ENCODE measurements at places on chromosomes 11 and 22.

GRCh38 chr11:61771985-61772455 lies 19.6 kb downstream of the MYRF start:
- no peak for DNase-seq

- no peak for DNase-seq
Measured at GRCh38 chr11:65169164-65169641, 830 bp upstream of the SPDYC start.

DNA sequence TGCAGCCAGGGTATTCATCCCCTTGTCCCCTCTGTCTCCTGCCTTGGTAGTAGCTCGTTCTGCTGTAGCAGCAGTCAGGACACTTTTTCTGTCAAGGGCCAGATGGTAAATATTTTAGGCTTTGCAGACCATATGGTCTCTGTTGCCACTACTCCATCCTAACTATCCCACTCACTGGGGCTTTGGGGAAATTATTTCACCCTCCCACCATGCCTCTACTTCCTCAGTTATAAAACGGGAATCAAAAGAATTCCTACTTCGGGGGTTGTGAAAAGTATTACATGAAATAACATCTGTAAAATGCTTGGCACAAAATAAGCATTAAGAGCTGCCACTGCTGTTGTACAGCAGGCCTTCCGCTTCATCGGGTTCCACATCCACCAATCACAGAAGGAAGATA lies 89.9 kb upstream of the LDLRAD3 start:
- DNase-seq, result no peak

DNA sequence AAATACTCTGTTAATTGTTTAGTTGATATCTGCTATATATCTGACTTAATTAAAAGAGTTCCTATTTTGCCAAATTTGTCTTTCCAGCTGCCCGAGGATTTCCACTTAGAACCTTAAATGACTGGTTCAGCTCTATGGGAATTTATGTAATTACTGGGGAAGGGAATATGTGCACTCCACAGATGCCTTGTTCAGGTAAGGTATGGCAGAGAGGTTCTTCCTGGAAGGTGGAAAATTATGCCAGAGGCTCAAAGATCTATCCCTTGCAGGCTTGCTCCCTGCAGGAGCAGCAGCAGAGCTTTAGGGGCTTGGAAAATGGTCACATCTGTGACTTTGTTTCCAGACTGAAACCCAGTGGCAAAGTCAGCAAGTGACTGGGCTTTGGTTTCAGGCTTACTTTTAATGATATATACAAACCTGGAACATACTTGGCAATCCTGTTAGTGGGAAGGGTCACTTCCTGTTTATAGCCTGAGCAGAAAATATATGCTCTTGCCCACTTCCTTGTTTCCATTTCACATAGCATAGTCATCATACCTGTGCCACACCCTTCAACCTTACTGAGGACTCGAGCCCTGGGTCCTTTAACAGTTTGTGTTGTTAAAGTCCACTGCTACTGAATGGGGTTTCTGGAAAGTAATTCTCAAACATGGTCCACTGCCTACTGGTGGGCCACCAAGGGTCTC lies 23.7 kb downstream of the WBP2NL start:
- DNase-seq, result no peak

- DNase-seq, result no peak
Measured at GRCh38 chr11:71300187-71300586, 47.8 kb upstream of the SHANK2 start.

DNA sequence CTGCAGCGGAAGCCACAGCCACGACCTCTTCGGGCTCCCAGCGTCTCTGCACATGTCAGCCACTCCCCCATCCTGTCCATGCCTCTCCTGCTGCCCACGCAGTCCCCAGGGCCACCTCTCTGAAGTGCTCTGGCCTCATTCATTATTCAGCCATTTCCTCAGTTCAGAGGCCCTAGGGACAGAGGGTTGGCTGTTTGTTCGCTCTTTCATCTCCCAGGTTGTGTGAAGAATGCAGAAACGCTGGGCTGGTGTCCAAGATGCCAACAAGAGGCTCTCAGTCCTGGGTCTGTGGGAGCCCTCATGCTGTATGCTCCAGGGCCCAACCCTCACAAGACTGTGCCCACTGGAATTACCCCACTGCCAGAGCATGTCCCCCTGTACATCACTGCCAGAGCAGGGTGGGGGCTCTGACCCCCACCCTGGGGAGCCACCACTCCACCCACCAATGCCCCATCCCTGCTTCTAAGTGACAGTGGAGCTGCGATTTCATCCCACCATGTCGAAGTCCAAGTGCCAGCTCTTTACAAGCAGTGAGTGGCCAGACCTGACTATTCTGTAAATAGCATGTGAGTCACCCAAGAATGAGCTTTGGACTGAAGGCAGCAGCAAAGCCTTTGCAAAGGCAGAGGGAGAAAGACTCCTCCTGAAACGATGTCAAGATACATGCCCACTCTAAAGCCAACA lies 209.6 kb downstream of the BUD13 start:
- DNase-seq, result no peak

DNA sequence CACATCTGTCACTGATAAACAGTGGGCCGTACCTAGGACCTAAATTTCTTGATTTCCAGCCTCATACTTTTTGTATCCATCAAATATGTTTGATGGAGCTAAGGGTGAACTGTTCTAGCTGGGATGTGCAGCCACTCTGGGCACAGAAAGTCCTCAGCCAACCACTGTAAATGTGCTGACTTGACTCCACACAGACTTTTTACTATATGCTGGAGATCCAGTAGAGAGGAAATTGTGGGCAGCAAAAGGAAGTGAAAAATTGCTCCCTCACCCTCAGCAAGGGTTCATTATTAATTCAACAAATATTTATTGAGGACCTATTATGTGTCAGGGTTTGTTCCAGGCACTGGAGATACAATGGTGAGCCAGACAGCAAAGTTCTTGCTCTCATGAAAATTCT lies 54.2 kb upstream of the AMPD3 start:
- DNase-seq, result no peak

GRCh38 chr22:27875951-27876350 lies 43.1 kb downstream of the PITPNB start:
- no peak for DNase-seq

- no peak for DNase-seq
Measured at GRCh38 chr11:70660059-70660888, 261.9 kb downstream of the CTTN start.
